ENCODE measurements at places on chromosomes 7 and 10. TPM values are rescaled to one million over a fixed set of nuclear protein-coding genes. Genes with fewer than 3 reads are reported as not detected.

DNA sequence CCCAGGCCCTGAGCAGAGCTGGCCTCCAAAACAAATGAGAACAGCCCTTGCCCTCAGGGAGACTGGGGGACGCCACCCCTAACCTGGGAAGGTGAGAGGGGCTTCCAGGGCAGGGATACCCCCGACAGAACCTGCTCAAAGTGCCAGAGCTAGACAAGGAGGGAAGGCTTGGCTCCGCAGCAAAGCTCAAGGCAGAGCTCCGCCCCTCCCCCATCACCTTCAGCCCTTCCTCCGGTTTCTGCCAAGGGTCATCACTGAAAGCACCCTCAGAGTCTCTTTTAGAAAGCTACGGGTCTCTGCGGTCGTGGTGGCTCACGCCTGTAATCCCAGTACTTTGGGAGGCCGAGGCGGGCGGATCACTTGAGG lies 73.4 kb upstream of the CUX1 start:
- DNase-seq = no peak
- no peaks in the 10 kb centered on the region for H3K36me3 ChIP-seq
- H3K27ac ChIP-seq = no peak overlapping the region
- peaks cover 3% of the 10 kb centered on the region for H3K27me3 ChIP-seq
- no peak overlapping the region for H3K4me3 ChIP-seq

DNA sequence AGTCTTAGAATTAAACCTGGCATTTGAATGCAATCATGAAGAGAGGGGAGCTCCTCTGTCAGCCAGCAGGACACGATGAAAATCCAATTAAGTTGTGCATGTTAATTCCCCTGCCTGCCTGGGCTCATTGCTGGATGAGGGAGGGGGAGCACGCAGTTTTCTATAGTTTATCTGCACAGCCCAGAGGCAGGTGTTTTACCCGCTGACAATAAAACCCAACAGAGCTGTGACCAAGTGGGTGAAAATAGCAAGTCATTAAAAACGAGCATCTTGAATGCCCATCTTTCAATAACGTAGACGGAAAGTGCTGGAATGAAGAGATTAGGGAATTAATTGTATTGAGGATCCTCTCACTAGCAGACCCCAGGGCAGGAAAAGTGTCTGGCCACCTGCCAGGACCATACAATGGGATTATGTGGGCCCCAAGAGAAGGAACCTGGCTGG lies 100.1 kb upstream of the FAM20C start:
- DNase-seq = no peak
- peaks cover 14% of the 10 kb centered on the region for H3K4me1 ChIP-seq
- no peak overlapping the region for H3K27ac ChIP-seq

DNA sequence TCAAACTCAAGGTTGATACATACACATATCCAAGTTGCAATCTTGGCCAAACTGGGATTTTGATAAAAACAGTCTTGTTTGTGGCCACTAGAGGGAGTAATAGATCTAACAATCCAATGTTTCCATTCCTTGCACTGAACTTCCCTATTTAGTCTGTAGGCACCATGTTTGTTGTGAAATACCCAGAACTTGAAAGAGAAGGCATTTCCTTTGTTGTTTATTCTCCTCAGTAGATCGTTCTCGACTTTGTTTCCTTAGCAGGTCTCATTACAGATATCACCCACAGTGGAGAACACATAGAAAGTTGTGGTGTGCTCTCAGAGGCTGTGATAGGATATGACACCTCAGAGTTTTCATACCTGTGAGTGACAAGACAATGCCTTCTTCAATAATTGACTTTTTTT lies 70.3 kb upstream of the MXI1 start:
- H3K4me1 ChIP-seq = peaks cover 15% of the 10 kb centered on the region
- no peak for DNase-seq
- H3K27me3 ChIP-seq = no peaks in the 10 kb centered on the region
- H3K4me3 ChIP-seq = no peak overlapping the region
- H3K36me3 ChIP-seq = peaks cover 1% of the 10 kb centered on the region

GRCh38 chr10:26365681-26366358 lies 72.3 kb upstream of the APBB1IP start:
- H3K27ac ChIP-seq = no peak overlapping the region
- H3K4me1 ChIP-seq = no peaks in the 10 kb centered on the region
- H3K4me3 ChIP-seq = no peak overlapping the region
- DNase-seq = peak; percentile 9
- no peaks in the 10 kb centered on the region for H3K27me3 ChIP-seq

- peaks cover 43% of the 10 kb centered on the region for H3K36me3 ChIP-seq
- no peak for DNase-seq
- H3K4me1 ChIP-seq = no peaks in the 10 kb centered on the region
- H3K27ac ChIP-seq = no peak overlapping the region
Measured at GRCh38 chr10:70212277-70212676, 21.0 kb downstream of the PPA1 start.

DNA sequence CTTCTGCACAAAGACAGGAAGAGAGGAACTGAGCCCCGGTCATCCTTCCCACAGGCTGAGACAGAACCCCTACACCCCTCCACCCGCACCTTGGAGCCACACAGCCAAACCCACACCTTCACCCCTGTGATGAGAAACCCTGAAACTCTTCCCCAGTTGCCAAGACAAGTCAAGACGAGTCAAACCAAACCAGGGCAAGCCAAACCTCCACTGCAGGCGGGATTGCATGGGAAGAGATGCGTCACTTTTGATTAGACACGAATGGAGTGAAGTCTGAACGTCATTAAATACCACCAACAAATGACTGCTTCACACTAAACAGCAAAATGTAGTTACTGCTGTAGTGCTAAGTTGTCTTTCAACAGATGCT lies 73.8 kb downstream of the PRPF18 start:
- peaks cover 10% of the 10 kb centered on the region for H3K4me1 ChIP-seq
- H3K27ac ChIP-seq = no peak overlapping the region
- peaks cover 19% of the 10 kb centered on the region for H3K36me3 ChIP-seq
- no peaks in the 10 kb centered on the region for H3K27me3 ChIP-seq

DNA sequence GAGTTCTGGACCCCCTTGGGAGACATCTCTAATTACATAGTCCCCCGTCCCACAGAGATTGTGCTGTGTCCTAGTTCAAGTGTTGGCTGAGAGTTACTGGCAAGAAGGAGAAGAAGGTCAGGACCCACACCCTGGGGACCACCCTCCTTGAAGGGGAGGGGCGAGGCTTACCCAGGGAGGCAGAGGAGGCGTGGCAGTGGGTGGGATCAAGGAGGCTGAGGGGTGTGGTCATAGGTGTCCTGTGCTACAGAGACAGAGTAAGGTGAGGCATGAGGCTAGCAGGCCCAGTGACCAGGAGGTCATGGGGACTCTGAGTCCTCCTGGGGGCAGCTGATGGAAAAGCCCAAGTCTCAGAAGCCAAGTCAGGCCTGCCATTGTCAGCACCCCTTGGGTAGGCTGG lies 29.4 kb upstream of the ADCYAP1R1 start:
- peak overlapping the region; percentile 39 for H3K27ac ChIP-seq
- H3K4me3 ChIP-seq = no peak overlapping the region
- H3K27me3 ChIP-seq = no peaks in the 10 kb centered on the region
- DNase-seq = no peak
- no peaks in the 10 kb centered on the region for H3K4me1 ChIP-seq
- no peaks in the 10 kb centered on the region for H3K36me3 ChIP-seq

DNA sequence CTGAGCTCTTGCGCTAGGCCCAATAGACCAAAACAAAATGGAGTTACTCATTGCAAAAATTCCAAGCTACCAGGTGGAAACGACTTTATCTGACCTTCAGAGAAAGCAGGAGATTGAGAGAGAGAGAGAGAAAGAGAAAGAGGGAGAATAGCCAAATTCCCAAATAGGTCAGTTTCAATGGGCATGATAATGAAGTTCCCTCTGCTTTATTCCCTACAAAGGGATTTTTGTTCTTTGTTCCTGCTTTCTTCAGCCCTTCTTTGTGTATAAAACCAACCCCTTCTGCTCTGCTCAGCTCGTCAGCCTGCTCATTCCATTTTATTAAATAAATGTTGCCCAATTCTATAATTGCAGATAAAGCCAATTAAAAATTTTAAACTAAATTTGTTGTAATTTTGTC lies 45.0 kb upstream of the GPR37 start:
- no peak for DNase-seq
- H3K4me3 ChIP-seq = no peak overlapping the region
- H3K27me3 ChIP-seq = no peaks in the 10 kb centered on the region
- H3K27ac ChIP-seq = no peak overlapping the region
- no peaks in the 10 kb centered on the region for H3K4me1 ChIP-seq

Gene NUTM2B
- total RNA-seq = 1.2 TPM

Gene SLC26A5
- total RNA-seq = 0.32 TPM
